ENCODE measurements at places on chromosomes 4 and X.

DNA sequence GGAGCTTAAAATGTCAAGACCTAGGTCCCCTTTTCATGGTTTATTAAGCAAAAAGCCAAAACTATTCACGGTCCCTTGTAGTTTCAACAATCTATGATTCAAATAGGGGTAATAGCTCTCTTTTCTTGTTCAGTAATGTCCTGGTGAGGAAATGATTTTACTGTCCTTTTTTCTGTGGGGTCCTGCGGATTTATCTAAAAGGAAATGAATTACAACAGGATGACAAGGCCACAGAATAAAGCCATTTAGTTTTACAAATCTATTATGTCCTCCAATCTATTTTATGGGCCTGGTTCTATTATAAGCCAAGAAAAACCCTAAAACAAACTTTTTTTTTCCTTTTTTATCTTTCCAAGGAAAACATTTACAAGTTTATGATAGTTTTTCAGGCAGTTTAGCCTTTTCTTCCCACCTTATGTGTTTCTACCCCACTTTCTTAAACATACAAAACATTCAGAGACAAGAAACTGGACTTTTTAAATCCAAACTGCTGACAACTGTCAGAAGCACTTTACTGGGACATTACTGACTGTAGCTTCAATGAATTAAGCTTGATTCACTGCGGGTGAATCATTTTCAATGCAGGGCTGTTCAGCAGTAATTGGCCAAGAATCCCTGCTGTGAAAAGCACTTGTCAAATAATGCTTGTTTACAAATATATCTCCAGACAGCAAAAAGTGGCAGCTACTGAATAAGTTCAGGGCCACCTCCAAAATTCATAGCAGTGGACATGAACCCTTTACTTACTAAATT is 4.3 kb downstream of the EPHA5 start:
- no peaks in the 10 kb centered on the region for H3K27me3 ChIP-seq
- DNase-seq = no peak
- no peak overlapping the region for H3K4me3 ChIP-seq
- no peaks in the 10 kb centered on the region for H3K36me3 ChIP-seq
- H3K4me1 ChIP-seq = no peaks in the 10 kb centered on the region

GRCh38 chrX:105781804-105782203 is 40.5 kb upstream of the NRK start:
- no peak for DNase-seq
- H3K4me1 ChIP-seq = no peaks in the 10 kb centered on the region
- no peak overlapping the region for H3K4me3 ChIP-seq
- no peaks in the 10 kb centered on the region for H3K27me3 ChIP-seq
- H3K36me3 ChIP-seq = no peaks in the 10 kb centered on the region

DNA sequence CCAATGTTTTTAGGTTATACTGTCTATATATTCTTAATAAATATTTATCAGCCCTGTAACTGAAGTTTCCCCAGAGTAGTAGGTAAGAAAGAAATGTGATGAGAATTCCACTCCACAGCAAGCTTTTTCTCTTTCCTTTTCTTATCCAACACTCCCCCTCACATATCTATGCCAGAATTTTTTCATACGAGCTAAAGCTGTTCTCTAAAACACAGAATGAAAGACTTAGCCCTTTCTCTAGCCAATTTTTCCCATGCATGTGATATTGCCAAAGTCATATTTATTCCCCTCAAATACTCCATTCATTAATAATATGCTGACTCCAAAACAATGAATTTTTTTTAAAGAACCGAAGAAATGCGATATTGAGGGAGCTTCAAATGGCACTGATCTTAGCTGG is 32.3 kb downstream of the VEGFC start:
- no peaks in the 10 kb centered on the region for H3K4me1 ChIP-seq
- DNase-seq = no peak
- H3K4me3 ChIP-seq = no peak overlapping the region
- no peak overlapping the region for H3K27ac ChIP-seq
- H3K36me3 ChIP-seq = no peaks in the 10 kb centered on the region

DNA sequence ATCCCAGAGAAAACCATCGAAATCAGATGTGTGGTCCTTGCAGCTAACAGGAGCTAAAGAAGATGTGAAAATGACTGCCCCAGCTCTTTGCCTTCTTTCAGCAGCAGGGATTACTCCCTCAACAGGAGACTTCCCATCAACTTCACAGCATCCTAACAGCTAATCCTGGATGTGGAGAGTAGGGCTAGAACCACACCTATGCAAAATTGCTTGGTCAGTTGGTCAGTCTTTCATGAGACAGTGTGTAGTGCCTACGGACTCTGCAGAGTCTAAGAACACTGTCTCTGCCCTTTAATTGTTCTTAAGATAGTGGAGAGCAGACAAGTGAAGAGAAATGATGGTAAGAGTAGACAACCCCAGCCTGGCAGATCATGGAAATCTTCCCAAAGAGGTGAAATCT is 133.5 kb downstream of the COL4A6 start:
- no peaks in the 10 kb centered on the region for H3K27me3 ChIP-seq
- H3K4me3 ChIP-seq = no peak overlapping the region
- DNase-seq = no peak
- no peaks in the 10 kb centered on the region for H3K36me3 ChIP-seq
- no peak overlapping the region for H3K27ac ChIP-seq

DNA sequence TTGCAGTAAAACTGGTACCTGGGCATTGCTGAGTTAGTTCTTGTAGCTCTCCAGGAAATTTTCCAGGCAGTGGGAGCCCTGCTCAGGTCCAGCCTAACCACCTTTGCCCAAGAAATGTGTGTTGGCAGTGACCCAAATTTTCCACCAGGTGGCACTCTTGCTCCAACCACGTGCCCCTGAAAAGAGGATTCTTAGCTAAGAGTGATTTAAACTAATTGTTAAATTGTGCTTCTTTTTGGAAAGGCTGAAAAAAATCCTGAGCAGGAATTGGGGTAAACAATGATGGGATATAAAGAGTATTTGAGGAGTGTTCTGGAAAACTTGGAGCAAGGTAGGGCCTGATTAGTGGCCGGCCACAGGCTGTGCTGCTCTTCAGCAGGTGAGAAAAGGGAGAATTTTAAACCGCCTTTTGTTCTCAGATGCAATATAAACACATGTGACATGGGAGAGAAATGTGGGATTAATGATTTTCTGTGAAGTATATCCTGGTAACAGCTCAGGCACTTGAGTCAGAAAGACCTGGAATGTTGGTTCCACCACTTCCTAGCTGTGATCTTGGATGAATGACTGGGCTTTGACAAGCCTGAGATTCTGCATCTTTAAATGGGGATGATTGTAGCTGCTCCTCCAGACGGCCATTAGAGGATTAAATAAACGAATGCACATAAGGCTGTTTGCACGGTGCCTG is 219.6 kb downstream of the PTTG2 start:
- DNase-seq = peak; percentile 86
- peak overlapping the region; percentile 12 for H3K27ac ChIP-seq
- no peaks in the 10 kb centered on the region for H3K36me3 ChIP-seq

DNA sequence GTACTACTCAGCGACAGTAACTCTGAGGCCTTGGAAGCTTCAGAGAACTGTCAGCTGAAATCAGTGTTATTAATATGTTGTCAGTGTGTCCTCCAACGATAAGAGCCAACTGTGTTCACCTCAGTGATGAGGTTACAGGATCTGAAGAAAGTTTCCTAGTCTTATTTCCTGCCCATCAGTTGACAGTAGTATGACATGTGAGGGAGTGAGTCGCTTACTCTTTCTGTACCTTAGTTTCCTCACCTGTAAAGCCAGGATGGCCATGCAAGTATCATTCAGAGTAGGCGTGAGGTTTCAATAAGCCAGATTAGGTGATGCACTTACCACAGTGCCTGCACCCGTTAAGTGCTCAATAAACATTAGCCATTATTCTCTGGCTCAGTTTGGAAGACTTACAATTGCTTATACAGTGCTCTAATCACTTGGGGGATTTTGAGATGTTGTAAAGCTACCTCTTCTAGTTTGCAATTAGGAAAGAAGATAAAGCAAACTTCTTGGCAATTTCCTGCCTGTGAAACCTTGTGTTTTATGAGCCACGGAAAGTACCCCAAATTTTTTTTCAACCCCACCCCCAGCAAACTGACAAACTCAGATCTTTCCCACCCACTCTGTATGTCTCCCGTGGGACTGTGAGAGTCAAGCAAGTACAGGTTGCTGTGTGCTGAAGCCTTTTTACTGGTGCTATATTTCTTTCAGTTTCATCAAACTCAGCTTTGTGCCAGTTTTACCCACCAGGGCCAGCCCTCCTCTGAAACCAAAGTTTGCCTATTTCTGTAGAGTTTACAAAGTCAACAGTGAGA is 62.2 kb downstream of the ANXA3 start:
- H3K27ac ChIP-seq = no peak overlapping the region
- no peak overlapping the region for H3K4me3 ChIP-seq
- no peak for DNase-seq
- no peaks in the 10 kb centered on the region for H3K36me3 ChIP-seq
- no peaks in the 10 kb centered on the region for H3K27me3 ChIP-seq

DNA sequence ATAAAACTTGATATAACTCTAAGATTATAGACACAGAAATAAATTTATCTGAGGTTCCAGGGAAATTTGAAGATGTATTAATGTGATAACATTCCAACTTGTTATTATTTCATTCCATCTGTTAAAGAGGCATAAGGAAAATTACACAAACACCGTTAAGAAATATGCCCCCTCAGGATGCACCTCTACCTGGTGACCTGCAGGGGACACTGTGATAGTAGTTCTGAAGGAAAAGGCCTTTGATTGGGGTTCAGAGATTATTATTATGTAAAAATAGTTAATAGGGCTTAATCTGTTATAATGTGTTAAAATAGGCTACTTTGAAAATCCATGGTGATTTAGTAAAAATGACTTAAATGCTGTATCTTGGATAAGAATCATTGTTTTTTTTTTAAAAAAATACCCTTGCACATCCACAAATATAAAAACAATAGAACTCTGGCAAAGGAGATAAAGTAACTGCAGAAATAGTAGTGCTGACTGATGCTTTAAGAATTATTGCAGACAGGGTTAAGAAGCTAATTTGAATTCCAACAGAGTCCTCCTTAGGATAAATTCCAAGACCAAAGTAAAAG is 6.1 kb upstream of the ABRAXAS1 start:
- no peak overlapping the region for H3K4me3 ChIP-seq
- H3K27me3 ChIP-seq = no peaks in the 10 kb centered on the region
- no peaks in the 10 kb centered on the region for H3K36me3 ChIP-seq
- H3K27ac ChIP-seq = no peak overlapping the region
- DNase-seq = no peak
- no peaks in the 10 kb centered on the region for H3K4me1 ChIP-seq

- no peaks in the 10 kb centered on the region for H3K27me3 ChIP-seq
- no peak for DNase-seq
- H3K27ac ChIP-seq = no peak overlapping the region
- H3K36me3 ChIP-seq = no peaks in the 10 kb centered on the region
- H3K4me3 ChIP-seq = no peak overlapping the region
- H3K4me1 ChIP-seq = no peaks in the 10 kb centered on the region
These were observed 467.0 kb downstream of the STIM2 start for GRCh38 chr4:27327421-27328181.

DNA sequence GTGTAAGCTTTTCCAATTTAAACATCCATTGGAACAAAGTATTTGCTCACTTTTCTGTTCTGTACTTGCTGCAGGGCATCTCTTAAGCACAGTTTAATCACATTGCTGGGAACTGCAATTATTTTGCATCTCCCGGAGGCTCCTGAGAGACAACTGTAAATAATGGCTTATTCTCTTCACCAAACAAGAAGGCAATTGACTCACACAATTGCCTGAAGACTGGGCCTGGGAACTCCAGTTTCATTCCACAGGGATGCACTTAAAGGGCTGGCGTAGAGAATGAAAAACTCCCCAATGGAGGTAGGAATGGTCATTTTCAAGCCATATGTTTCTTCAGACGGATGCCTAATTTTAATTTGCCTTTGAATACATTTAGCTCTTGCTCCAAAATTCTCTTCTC is 29.5 kb downstream of the TFDP3 start:
- no peaks in the 10 kb centered on the region for H3K36me3 ChIP-seq
- H3K27me3 ChIP-seq = no peaks in the 10 kb centered on the region
- no peaks in the 10 kb centered on the region for H3K4me1 ChIP-seq

DNA sequence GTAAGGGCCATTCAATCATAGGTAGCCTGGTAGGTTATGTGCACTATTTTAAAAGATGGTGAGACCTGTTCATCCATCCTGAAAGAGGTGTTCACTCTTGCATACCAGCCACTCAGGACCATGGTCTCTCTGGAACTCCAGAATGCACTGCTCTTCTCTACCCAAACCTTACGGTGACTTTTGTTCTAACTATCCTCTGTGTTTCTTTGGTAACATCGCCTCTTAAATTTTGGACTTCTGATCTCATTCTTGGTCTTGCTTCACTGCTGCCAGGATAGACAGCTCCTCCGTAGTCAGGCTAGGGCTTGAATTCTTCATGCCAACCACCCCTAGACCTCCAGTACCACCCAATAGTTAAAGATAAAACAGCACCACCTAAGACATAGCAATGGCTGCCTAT is 346.3 kb upstream of the GALNT7 start:
- H3K27me3 ChIP-seq = no peaks in the 10 kb centered on the region
- no peaks in the 10 kb centered on the region for H3K4me1 ChIP-seq
- H3K27ac ChIP-seq = no peak overlapping the region

GRCh38 chrX:22389556-22390179 is 117.0 kb downstream of the CBLL2 start:
- H3K4me3 ChIP-seq = no peak overlapping the region
- no peak overlapping the region for H3K27ac ChIP-seq
- no peaks in the 10 kb centered on the region for H3K4me1 ChIP-seq
- H3K27me3 ChIP-seq = no peaks in the 10 kb centered on the region
- no peak for DNase-seq

DNA sequence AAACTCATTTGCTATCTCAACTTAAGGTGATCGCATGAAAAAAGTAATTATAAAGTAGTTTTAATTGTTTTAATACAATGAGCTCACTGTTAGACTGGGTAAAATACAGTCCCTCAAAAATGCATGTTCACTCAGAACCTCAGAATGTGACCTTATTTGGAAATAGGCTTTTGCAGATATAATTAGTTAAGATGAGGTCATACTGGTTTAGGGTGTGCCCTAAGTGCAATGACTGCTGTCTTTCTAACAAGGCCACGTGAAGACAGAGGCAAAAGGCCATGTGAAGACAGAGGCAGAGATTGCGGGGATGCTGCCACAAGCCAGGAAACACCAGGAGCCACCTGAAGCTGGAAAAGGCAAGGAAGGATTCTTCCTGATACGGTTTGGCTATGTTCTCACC is 262.1 kb downstream of the NKX6-1 start:
- H3K27ac ChIP-seq = no peak overlapping the region
- no peaks in the 10 kb centered on the region for H3K27me3 ChIP-seq
- H3K4me3 ChIP-seq = no peak overlapping the region
- no peak for DNase-seq
- no peaks in the 10 kb centered on the region for H3K36me3 ChIP-seq
- no peaks in the 10 kb centered on the region for H3K4me1 ChIP-seq

DNA sequence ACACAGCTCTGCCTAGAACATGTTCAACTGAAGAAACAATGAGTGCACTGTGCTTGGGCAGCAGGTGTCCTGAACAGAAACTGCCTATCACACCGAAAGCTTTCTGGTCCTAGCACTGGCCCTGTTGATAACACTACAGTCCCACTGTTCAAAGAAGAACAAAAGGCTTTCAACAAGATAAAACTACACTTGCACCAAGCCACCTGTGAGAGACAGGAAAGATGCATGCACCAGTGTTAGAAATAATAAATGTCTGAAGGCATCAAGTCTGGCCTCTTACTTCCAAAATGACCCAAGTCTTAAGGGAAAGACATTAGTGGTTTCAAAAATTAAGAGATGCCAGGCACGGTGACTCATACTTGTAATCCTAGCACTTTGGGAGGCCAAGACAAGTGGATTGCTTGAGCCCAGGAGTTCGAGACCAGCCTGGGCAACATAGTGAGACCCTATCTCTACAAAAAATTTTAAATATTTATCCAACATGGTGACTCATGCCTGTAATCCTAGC is 68.7 kb downstream of the APBB2 start:
- peaks cover 4% of the 10 kb centered on the region for H3K4me1 ChIP-seq
- no peaks in the 10 kb centered on the region for H3K27me3 ChIP-seq
- H3K4me3 ChIP-seq = no peak overlapping the region
- DNase-seq = no peak
